ENCODE measurements at places on chromosomes 16 and 17.

- no peak for DNase-seq
Measured at GRCh38 chr17:59623151-59623550, 3.5 kb downstream of the CLTC start.

DNA sequence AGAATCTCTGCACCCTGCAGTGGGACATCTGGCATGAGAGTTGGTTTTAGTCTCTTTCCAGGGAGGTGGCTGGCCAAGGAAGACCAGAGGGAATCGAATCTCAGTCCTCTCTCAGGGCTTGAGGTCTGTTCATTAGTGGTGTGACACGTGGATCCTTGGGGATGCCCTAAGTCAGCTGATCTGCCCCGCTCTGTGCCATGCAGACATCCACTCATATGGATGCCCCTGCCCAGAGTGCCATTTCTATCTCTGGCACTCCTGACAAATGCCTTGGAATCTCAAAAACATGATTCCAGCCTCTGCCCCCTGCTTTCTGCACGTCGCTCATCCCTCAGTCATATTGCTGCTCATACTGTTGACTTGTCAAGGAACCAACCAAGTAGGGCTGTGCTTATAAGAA, 38.8 kb downstream of the WSCD1 start:
- no peak for DNase-seq

DNA sequence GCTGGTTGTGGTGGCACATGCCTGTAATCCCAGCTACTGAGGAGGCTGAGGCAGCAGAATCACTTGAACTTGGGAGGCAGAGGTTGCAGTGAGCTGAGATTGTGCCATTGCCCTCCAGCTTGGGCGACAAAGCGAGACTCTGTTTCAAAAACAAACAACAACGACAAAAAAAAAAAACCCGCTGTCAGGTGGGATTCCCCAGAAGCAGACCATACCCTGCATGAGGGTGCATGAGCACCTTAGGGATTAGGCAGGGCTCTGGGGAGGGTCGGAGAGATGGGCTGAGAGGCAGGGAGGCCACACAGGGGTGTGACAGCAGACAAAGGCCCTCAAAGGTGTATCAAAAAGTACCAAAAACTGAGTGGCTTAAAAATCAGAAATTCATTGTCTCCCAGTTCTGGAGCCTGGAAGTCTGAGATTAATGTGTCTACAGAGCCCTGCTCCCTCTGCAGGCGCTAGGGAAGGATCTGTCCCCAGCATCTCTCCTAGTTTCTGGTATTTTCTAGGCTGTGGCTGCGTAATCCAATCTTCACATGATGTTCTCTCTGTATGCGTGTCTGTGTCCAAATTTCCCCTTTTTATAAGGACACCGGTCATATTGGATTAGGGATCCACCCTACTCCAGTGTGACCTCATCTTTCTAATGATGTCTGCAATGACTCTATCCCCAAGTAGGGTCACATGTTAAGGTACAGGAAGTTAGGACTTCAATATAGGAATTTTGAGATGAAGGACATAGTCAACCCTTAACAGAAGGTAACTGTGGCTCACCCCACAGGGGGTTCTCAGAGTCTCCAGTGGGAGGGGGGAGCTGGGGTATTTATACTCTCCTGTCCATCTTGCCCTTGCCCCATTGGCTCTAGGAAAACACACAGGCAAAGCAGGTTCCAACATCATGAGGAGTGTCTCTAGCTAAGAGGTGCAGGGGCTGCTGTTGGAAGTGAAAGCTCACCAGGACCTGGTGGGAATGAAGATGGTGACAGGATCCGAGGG, 13.6 kb upstream of the TVP23A start:
- no peak for DNase-seq

DNA sequence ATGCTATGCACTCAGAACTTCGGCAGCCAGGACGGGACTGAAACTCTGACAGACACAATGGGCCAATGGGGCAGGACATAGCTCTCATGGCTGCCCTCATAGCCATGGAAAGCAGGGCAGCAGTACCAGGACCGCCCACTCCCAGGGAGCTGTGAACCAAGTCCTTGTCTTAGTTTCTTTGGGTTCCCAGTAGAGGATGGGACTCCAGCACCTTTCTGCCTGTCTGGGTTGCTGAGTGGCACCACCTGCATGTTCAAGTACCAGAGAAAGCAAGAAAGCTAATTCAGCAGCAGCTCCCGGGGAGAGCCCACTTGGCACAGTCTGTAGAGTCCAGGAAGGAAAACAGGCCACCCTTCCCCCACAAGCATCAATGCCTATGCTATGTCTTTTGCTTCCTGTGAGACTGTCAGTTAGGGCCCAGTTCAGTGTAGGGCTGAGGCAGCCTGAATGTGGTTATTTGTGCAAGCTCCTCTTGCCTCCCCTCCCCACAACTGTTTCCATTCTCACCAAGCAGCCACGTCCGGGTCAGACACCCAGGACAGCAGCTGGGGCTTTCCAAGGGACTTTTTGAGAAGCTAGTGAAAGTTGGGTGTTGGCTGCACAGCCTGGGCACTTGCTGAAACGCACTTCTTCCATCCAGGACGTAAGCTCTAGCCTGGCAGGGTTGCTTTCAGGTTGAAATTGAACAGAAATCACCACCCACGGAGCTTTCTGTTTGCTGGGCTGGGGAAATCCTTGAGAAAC, 7.8 kb downstream of the SUPT4H1 start:
- DNase-seq, result no peak

DNA sequence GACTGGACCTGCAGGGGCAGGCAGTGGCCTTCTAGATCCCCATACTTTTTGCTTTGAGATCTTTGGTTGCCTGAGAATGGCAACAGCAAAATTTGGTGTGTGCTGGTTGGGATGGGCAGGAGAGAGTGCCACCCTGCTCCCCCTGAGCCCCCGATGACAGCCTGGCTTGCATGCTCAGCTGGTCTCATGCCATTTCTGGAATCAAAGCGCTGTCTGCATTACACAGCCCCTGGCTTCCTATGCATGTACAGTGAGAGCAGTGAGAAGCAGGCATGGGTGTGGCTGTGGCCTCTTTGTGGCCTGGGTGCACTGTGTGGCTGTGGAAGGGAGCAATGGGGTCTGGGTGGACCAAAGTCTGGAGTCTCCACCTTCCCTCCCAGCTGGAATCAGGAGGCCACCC, 47.7 kb downstream of the NKD1 start:
- no peak for DNase-seq

GRCh38 chr17:2751491-2751890, 2.0 kb upstream of the CCDC92B start:
- no peak for DNase-seq

- no peak for DNase-seq
Measured at GRCh38 chr17:4097165-4097960, 45.5 kb downstream of the ZZEF1 start.

DNA sequence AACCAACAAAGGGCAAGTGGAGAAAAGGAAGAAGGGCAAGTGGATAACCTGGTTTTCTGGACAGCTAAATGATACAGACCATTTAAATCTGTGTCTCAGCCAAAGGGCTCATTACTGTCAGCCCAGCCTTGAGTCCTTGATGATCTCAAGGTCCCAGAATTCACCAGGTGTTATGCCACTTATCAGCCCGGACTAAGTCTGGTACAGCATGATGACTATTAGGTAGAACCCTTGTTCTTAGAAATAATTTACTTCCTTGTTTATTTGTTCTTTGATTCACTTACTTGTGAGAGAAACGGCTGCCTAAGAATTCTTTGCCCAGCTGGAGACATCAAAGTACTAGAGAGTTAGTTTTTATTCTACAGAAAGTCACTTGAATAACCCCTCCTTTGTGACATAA, 3.5 kb downstream of the PDILT start:
- no peak for DNase-seq

GRCh38 chr16:23865853-23866252, 30.1 kb downstream of the PRKCB start:
- no peak for DNase-seq

DNA sequence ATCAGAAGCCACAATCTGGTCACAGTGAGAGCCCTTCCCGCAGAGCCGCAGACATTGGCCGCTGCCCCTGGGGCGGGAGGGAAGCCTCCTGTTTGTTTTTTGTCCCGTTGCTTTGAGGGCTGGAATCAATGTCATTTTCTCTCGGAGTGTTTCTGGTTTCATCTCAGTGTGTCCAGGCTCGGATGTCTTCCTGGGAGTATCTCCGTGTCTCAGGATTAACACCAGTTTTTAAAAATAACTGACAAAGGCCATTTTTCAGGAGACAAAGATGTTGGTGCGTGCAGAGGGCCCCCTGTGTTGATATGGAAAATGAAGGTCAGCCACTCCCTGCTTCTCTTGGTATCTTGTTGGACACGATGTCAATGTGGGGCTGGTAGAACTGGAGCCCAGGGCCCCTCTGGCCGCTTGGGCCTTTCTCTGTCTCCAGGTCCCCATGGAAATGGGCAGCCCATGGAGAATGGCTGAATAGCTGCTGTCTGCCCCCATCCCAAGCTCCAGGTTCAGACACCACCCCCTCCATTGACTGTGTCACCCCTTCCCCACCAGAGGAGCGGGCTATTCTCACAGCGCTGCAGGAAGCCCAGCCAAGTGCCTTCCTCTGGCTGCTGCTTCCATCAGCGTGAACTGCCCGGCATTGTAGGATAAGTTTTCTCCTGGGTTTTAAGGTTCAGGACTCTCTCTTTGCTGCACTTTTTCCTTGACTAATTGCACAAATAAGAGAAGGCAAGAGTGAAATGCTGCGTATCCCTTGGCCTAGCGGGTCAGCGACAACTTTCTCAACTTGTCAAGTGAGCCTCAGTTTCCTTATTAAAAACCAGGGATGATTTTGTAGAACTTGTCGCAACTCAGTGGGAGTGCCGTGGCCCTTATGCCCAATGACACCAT, 72.2 kb upstream of the METTL9 start:
- no peak for DNase-seq

- no peak for DNase-seq
Measured at GRCh38 chr16:81483064-81483969, 38.7 kb downstream of the CMIP start.

GRCh38 chr17:81453076-81453475, 57.8 kb downstream of the BAHCC1 start:
- DNase-seq, result no peak

- no peak for DNase-seq
Measured at GRCh38 chr17:66678827-66679226, 156.1 kb upstream of the CACNG5 start.

GRCh38 chr16:3696425-3697218, 20.7 kb downstream of the TRAP1 start:
- no peak for DNase-seq

DNA sequence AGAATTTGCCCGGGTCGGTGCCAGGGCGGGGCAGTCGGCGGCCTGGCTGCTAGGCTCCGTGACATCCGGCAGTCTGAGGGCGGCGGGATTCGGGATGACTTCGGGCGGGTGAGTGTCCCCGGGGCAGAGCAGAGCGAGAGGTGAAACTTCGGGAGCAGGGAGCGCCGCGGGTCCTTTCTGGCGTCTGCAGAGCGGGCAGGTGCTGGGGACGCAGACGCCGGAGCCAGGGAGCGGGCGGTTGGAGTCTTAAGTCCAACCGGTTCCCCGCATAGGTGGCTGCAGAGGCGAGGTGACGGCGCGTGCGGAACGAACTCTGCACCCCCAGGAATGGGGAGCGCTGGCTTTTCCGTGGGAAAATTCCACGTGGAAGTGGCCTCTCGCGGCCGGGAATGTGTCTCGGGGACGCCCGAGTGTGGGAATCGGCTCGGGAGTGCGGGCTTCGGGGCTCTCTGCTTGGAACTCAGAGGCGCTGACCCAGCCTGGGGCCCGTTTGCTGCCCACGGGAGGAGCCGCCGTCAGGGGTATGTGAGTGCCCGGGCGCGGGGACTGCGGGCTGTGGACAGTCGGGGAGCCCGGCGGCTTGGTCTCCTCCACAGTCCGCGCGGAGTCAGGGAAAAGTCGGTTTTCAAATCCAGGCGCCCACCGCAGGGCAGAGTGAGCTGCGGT, at the start of gene B4GALNT2:
Gene B4GALNT2, plus strand, starts transcription at position 71 of the 666 bp plus-strand sequence. Its CDS starts 24 bp downstream, at position 95.
- DNase-seq, result no peak

GRCh38 chr17:78759203-78759968, 22.7 kb downstream of the CYTH1 start:
- DNase-seq, result no peak

- no peak for DNase-seq
Measured at GRCh38 chr16:48608871-48609651, 919 bp downstream of the N4BP1 start.

DNA sequence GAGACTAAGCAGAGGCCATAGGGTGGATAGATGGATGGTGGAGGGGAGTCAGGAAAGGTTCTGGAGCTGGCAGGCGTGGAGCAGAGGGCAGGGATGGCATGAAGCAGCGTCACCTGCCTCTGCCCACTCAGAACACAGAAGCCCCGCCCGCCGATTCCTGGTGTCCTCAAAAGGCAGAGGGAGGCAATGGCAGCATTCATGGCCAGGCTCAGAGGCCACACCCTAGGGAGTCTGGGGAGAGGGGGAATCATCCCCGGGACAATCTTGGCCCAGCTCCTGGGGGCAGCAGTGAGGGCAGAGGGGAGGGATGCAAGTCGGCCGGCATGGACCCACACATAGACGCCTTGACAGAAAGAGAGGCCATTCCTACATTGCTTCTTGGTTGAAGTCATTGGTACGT, 60.7 kb upstream of the CACNG4 start:
- no peak for DNase-seq

GRCh38 chr17:17370711-17371110, 67.5 kb downstream of the NT5M start:
- DNase-seq, result no peak

DNA sequence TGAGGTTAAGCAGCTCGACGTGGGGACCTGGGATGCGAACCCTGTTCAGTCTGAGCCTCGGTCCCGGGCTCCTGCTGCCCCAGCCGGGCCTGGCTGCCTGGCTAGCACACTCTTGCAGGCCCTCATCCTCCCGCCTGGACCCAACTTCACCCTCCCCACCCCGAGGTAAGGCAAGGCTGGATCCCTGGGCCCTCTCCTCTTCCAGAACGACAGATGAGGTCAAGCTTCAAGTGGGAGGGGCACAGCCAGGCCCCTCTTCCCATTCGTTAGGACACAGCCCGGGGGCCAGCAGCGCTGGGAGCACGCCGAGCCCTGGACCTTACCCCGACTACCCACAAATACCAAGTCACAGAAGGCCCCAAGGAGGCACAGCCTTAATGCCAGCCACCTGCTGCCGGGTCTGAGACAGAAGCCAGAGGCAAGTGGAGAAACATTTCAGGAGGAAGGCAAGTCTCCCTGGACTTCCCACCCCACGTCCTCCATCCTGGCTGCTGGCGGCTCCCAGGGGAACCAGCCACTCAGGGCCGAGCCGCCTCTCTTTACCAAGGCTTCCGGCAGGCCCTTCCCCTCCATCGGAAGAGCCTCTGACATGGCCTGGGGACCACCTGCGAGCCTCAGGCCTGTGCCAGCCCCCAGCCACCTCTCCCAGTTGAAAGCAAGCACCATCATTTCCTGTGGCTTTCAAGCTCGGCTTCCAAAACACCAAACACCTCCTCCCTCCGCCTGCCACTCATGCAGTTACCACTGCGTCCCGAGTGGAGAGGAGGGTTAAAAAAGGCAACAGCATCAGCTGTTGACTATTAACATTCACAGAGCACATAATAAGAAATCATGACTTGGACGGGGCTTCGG, 59.9 kb downstream of the RPH3AL start:
- no peak for DNase-seq
